ENCODE measurements at places on chromosomes 5 and 9.

DNA sequence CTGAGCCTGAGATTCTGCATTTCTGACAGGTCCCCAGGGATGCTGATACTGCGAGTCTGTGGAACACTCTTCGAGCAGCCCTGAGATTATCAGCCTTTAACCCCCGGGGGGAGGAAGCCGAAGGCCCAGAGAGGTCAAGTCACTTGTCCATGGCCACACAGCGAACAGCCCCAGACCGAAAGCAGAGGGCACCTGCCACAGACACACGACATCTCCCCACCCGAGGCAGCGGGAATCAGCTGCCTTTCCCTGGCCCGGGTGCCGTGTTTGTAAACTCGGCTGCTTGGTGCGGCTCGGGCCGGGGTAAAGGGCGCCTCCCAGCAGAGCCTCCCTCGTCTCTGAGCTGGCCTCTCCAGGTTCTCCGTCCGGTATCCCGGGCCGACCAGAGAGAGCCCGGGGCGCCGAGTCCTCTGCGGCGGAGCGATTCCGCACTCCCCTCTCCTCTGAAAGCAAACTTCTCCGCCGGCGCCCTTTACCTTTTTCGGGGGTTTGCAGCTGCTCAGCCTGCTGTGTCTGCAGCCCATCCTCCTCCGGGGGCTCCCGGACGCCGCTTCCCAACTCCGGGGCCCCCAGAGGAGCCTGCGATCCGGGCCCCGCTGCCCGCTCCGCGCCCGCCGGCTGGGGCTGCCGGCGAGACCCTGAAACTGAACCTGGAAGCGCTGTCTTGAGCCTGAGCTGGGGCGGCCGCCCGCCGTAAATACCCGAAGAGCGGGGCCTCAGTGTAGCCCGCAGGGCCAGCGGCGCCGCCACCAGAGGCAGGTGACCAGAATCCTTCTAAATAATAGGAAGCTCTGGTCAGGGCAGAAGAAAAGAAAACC lies at the start of gene CCDC69:
Gene CCDC69, minus strand, starts transcription at position 646 of the 818 bp plus-strand sequence. Its CDS starts 122 bp downstream, at position 524.
- DNase-seq = no peak

DNA sequence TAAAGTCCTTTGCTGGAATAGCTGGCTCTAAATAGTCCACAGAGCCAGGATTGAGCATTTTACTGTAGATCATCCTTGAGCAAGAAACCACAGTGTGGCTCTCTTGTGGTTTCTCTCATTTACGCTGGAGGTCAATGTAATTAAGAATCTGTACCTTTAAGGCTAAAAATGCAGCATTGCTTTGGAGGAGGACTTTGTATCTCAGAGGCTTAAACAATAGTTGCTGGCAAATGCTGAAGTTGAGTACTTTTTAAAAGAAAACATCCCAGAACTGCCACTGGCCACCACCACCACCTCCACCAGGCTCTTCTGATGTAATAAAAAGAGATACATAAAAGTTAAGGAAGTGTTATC lies 177.3 kb upstream of the ADAMTSL1 start:
- no peak for DNase-seq

DNA sequence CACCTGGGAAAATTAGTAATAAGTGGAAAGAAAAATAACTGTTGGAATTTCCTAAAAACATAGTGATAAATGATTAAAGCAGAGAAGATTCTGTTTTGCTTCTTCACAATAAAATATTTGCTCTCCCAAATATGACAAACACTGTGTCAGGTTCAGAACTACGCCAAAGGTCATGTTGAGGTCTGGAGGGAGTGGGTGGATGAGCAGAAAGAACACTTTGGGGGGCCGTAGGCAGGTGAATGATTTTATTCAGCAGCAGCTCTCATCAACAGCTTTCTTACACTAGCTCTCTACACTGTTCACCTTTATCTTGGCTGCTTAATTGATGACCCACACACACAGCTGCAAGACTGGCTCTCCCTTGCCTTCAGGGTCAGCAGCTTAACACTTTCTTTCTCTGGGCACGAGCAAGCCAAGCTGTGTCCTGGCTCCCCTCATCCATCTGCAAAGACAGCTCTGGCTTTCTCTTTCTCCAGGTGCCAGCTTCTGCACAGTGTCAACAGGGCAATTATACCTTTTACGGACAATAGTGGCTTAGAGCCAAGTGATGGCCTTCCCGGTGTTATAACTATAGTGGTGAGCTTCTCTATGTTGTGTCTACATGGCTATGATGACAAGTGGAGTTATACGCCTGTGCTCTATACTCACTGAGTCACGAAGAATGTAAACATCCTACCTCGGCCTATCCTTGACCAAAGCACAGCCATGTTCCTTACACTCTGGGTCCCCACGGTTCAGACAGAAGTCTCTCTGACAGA lies 18.9 kb upstream of the GPX8 start:
- DNase-seq = no peak

DNA sequence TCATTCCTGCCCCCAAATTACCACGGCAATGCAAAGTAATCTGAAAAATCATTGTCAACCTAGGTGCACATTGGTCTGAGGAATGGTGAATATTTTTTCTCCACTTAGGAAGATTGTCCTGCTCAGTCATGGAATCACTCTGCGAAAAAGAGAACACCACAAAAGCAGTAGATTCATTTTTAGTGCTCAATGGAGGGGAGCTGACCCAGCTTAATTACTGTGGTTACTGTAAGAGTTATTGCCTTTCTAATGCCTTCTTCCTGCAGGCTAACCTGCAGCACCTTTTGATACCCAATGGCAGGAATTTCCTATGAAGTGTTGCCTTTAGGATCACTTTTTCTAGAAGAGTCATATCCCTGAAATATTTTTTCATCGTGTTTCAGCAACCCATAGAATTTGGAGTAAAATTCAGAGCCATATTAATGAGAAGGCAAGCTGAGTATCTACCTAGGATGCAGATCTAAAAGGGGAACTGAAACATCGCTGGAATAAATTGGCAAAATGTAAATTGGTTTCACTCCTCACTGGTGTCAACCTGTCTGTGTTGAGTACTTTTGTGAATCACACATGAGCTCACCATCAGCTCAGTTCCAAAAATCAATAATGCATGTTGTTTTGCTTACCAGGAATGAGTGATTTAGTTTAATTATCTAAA lies 464.5 kb downstream of the CSNK1G3 start:
- no peak for DNase-seq

DNA sequence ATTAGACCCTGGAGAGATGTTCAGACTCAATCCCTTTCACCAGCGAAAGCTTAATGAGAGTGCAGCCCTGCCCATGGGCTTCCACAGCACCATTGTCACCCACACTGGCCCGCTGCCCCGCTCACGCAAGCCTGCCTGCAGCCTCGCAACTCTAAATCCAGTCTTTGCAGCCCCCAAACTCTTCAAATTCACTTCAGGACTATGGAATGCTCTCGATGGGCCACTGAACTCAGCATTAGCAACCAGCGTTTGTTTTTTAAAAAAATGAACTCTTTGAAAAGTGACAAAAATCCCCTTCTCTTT lies 17.1 kb downstream of the DCANP1 start:
- DNase-seq = no peak

DNA sequence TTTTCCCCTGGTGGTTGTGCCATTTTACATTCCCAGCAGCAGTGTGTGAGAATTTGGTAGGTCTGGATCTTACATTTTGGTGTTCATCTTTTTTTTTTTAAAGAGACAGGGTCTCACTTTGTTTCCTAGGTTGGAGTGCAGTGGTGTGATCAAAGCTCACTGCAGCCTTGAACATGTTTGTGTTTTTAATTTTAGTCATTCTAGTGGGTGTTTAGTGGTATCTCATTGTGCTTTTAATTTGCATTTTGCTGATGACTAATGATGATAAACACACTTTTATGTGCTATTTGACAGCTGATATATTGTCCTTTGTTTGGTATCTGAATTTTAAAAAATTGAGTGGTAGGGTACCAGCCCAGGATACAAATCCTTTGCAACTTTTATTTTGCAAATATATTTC lies 53.4 kb upstream of the POMT1 start:
- DNase-seq = no peak

- DNase-seq = no peak
Measured at GRCh38 chr5:174323878-174324281, 278.4 kb downstream of the NSG2 start.

- DNase-seq = no peak
Measured at GRCh38 chr5:39176759-39177630, 42.4 kb downstream of the FYB1 start.

GRCh38 chr5:152723482-152723881 lies 318.4 kb upstream of the NMUR2 start:
- DNase-seq = no peak

DNA sequence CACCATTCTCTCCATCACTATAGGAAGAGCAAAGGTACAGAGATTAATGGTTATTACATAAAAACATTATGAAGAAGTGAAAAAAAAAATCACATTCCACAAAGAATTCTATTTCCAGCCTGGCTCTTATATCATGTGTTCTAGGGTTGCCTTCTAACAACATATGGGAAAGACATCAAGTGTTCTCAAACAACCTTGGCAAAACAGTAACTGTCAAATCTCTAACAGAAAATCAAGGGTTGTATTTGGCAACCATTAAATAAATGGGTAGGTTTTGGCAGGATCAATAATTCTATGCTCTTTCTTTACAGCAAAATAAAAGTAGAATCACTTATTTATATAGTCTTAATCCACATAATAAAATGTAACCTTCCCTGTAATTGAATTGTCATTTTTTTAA lies 728.9 kb downstream of the MAT2B start:
- DNase-seq = no peak

DNA sequence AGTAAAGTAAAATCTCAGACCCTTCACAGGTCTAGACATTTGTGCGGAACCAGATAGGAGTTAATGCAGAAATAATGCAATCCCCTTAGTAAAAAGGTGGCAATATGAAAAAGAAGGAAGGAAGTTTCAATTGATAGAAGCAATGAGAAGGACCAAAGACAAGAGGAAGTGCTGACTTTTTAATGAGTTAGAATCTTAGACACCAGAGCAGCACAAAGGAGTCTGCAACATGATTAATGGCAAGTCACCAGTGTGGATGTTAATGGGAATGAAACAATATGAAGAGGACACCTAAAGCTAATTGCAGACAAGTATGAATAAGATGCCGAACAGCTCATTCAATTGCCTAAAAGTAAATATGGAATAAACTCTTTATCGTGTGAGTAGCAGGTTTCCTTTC lies 50.9 kb downstream of the MEGF9 start:
- DNase-seq = no peak

DNA sequence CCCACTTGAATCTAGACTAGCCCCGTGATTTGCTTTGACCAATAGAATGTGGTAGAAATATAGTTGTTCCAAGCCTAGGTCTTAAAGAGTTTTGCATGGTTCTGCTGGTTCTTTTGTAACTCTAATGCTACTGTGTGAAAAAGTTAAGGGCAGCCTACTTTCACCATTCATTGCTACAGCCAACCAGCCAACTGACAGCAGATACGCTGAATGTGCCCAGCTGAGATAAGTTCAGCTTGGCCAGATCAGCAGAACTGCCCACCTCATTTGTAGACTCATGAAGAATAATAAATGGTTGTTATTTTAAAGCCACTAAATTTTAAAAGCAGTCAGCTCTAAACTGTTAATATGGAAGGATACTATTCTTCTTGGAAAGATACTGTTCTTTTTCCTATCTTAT lies 23.9 kb downstream of the NR3C1 start:
- DNase-seq = no peak

GRCh38 chr9:110337727-110338126 lies at the start of gene TXNDC8:
Gene TXNDC8 (minus strand): TSS chr9:110337863.
- DNase-seq = no peak

- no peak for DNase-seq
Measured at GRCh38 chr5:112614986-112615385, 122.7 kb upstream of the APC start.

GRCh38 chr9:36937951-36938350 lies 96.1 kb downstream of the PAX5 start:
- DNase-seq = no peak

- no peak for DNase-seq
Measured at GRCh38 chr5:157020002-157020401, 38.9 kb downstream of the HAVCR1 start.

DNA sequence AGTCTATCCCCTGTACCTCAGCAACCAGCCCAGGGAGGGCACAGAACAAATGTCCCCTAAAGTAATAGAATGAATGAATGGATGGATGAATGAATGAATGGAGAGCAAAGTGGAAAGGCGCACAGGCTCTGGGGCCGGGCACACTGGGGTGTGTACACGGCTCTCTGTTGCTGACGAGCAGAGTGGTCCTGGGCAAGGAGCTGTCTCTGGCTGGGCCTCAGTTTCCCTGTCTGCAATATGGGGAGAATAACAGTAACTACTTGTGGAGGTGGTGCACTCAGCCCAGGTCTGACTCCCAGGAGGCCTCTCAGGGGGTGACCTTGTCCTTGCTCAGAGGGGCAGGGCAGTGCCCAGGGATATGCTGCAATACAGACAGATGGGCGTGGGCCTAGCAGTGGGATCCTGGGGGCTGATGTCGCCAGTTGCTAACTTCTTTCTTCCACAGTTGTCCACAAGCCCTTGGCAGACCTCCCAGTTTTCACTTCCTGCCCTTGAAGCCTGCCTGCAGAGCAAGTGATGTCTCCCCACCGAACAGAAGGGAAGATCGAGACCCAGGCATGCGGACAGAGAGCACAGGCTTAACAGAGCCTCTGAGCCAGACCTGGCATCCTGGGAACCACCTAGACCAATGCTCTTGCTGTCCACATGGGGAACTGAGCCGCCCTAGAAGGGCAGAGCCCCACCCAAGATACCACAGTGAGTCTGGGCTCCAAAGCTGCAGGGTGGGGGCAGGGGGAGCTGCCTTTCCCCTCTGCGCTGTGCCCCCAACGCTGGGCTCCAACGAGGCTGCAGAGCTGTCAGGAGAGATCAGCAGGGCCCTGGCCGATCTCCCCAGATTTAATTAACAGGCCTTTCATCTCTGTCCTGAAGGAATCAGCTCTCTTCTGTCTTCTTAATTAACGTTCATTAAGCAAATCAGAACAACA lies 13.6 kb upstream of the LAMC3 start:
- no peak for DNase-seq

- DNase-seq = no peak
Measured at GRCh38 chr5:35331956-35332950, 102.0 kb upstream of the PRLR start.

GRCh38 chr9:134253606-134254205 lies 72.5 kb upstream of the RXRA start:
- DNase-seq = no peak

GRCh38 chr9:119026120-119026519 lies 343.1 kb downstream of the BRINP1 start:
- DNase-seq = no peak

GRCh38 chr9:36039696-36040095 lies 3.0 kb downstream of the RECK start:
- no peak for DNase-seq

DNA sequence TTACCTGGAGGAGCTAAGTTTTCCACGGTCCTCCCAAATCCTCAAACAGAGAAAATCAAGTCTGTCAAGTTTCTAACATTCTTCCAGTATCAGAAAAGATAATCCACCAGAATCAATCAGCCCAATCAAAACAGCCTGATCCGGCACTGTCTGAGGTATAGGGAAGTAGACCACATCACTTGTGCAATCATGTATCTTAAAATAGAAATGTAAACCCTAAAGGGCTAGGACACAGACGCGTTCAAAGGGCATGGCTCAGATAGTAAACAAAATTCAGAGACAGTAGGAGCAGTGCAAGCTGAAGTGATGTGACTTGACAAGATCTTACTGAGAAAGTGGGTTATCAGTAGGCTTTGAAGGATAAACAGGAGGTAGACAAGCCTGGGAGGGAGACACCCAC lies 252.4 kb upstream of the DAPK1 start:
- no peak for DNase-seq

All from stimulated activated CD8-positive, alpha-beta memory T cell treated with anti-CD3 and anti-CD28 coated beads, Interleukin-7, amount 100 ng/mL, for 1 hour (primary cell).